ENCODE measurements at places on chromosomes 1 and 21.

DNA sequence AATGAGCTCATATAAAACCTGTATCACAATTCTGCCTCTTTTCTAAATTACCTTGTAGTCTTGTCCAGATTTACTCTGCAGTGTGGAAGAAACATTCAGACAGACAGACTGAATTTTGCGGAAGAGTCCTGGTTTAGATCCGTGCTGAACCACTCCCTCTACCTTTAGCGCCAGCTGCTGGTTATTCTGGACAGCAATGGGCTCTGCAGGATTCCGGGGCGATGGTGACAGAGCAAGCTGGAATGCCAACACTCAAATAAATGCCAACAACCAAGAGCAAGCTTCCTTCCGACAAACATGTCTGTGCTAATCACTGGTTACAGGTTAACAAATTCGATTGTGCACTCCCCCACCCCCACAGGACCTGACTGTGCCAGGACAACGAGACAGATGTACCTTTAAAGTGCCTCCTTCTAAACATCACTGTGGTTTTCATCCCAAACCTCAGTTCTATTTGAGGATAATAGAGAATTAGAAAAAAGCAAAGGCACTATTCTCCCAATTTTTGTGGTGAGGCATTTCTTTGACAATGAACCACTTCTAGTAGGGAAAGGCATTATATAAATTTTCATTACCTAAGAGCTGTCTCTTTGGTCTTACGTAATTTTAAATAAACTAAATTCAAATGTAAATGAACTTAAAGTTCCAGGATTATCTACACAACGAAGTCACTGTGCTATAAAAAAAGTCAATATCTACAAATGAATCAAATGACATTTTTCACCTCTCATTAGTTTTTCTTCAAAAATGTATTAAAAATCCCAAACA is 90.4 kb downstream of the INTS7 start:
- no peak for DNase-seq

- DNase-seq, result no peak
Observed at GRCh38 chr1:101216623-101217022, 20.2 kb upstream of the S1PR1 start.

DNA sequence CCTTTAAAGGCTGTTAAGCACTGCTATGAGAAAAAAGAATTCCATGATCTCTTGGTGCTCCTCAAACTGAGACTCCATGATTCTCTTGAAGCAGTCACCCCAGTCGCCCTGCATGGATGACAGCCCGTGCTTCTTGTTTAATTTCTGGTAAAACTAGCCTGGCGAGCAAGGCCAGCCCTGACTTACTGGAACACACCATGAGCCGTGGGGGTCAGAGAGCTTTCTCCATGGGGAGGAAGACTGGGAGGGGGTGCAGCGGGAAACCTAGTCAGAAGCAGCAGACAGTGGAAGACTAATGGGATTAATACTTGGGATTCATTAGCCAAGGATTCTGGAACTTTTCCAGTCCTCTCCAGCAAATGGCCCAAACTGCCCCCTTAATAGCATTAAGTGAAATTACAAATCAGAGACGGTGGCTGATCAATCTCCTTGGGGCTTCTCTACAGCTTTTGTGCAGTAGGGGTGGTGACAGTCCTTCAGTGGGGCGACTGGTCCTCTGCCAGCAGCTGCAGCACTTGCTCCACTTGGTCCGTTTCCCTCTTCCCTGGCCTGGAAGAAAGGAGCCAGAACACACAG is 57.2 kb upstream of the LRRN2 start:
- no peak for DNase-seq

- DNase-seq, result no peak
Observed at GRCh38 chr1:175702079-175702795, 41.2 kb downstream of the TNR start.

- DNase-seq, result no peak
Observed at GRCh38 chr1:94259635-94260289, 22.4 kb upstream of the ARHGAP29 start.

- DNase-seq, result no peak
Observed at GRCh38 chr1:157494093-157494492, 58.2 kb downstream of the FCRL5 start.

GRCh38 chr1:18158714-18159113 is 51.1 kb downstream of the IGSF21 start:
- no peak for DNase-seq

- DNase-seq, result no peak
Observed at GRCh38 chr1:40750451-40750908, 33.1 kb upstream of the KCNQ4 start.

DNA sequence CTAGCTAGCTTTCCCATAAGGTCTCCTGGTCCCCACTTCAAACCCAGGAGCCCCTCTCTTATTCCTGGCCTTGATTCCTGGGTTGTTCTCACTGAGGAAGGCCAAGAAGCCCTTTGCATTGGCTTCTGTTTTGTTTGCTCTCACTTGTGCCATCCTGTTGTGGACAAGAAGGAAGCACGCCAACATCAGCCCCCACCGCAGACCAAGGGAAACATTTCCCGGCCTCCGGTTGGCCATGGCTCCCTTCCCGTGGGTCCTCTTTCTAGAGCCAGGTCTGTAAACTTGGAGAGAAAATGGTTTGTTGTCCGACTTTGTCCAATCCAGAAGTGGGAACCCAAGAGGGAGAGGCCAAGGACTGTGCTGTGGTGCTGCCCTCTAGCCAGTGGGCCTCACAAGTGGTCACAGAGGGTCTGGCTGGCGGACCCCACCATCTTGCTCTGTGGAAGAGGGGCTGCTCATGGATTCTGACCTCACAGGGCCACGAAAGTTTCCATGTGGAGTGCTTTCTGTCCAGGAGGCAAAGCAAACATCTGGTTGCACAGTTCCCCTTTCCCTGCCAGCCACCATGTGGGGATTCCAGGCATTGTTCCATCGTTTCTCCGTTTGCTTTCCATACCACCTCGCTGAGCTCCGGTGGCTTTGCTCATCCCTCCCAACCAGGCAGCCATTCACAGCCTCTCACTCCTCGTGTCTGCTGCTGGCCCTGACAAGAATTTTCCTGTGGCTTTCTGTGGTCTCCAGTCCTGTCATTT is 18.9 kb upstream of the TENT5C start:
- no peak for DNase-seq

- no peak for DNase-seq
Observed at GRCh38 chr21:29771491-29772066, 168.2 kb downstream of the GRIK1 start.

DNA sequence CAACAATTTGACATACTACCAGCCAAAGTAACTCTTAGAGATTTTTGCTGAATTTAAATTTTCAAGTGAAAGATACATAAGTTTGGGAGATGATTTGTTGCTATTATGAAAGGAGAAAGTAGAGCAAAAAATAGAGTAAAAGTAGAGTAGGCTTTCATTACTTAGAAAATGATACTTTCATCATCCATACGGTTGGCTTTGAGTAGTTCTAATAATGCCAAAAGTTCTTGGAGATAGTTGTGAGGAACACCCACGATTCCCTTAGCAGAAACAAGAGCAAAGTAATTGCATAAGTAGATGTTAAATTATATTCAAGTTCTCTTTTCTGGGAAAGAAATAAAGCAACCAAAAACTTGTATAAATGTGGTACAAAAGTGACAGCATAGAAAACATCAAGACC is 95.0 kb upstream of the VAV3 start:
- no peak for DNase-seq

DNA sequence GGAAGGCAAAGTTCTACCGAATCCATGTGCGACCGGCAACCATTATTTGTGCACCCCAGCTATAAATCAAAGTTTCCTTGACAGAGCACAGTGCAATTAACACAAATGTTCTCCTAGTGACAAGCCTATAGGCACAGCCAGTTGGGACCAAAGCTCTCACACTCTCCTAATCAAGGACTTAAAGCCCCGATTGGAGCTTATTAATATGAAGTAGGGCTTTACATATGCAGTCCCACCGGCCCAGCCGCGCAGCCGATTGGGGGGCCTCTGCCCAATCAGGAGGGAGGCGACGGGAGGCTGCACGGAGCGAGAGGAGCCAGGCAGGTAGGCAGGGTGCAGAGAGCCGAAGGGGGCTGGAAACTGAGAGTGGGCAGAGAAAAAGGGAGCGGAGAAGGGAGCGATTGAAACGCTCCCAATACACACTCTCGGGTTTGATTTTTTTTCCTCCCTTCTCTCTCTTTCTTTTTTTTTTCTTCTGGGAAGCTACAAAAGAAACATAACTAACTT is at the start of gene ESRRG:
ESRRG (minus strand) TSS at position 156 of the 507 bp plus-strand sequence; CDS start at position 26, 130 bp downstream.
- DNase-seq, result no peak

- no peak for DNase-seq
Observed at GRCh38 chr1:91791103-91791502, 94.8 kb downstream of the TGFBR3 start.

DNA sequence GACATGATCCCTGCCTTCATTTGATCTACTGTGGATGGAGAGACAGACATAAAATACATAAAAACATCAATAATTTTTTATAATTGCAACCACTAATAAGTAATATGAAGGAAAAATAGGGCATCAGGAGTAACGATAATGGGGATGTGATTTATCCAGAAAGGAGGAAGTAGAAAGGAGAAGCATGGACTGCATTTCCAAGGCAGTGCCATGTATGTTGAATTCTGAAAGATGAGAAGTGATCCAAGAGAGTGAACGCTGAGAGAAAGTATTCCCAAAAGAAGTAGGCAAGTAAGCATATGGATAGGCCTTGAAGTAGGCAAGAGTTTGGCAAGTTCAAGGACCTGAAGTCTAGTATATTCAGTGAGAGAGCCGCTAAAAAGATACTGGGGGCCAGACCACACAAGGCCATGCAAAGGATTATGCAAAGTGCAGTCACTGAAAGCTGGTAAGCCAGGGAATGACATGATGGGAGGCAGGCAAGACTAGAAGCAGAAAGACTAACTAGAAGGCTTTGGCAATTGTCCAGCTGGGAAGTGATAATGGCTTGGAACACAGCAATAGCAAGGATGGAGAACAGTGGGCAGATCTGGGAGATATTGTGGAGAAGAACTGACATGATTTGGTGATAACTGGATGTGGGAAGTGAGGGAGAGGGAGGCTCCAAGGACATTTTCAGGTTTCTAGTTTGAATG is 85.9 kb downstream of the TM2D1 start:
- no peak for DNase-seq

GRCh38 chr1:200115532-200115931 is 88.0 kb downstream of the NR5A2 start:
- no peak for DNase-seq

Measured in stimulated activated CD4-positive, alpha-beta T cell treated with anti-CD3 and anti-CD28 coated beads, Interleukin-15, amount 100 ng/mL, for 48 hours (primary cell).